ENCODE measurements at places on chromosomes 1 and 21.

GRCh38 chr21:41141031-41141457 is 26.9 kb upstream of the BACE2 start:
- peak; percentile 69 for DNase-seq

- no peak for DNase-seq
Measured at GRCh38 chr1:201420608-201421002, 925 bp downstream of the TNNI1 start.

DNA sequence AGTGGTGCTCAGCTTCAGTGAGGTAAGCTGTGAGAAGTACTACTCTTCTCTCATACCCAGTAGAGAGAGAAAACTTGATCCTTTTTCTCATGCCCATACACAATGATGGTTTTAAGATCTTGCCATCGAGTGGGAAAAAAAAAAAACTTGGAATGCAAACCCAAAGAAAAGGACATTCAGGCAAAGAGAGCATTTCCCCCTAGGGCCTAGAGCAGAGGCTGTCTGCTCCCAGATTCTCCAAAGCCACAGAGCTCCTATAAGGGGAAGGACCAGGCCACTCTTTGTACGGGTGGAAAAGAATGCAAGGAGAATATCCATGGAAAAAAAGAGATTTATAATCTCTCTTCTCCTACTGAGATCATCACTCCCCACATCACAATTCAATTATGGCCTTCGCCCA is 34.9 kb downstream of the MROH9 start:
- DNase-seq, result no peak

GRCh38 chr1:182685215-182685614 is 828 bp upstream of the RGS8 start:
- no peak for DNase-seq

DNA sequence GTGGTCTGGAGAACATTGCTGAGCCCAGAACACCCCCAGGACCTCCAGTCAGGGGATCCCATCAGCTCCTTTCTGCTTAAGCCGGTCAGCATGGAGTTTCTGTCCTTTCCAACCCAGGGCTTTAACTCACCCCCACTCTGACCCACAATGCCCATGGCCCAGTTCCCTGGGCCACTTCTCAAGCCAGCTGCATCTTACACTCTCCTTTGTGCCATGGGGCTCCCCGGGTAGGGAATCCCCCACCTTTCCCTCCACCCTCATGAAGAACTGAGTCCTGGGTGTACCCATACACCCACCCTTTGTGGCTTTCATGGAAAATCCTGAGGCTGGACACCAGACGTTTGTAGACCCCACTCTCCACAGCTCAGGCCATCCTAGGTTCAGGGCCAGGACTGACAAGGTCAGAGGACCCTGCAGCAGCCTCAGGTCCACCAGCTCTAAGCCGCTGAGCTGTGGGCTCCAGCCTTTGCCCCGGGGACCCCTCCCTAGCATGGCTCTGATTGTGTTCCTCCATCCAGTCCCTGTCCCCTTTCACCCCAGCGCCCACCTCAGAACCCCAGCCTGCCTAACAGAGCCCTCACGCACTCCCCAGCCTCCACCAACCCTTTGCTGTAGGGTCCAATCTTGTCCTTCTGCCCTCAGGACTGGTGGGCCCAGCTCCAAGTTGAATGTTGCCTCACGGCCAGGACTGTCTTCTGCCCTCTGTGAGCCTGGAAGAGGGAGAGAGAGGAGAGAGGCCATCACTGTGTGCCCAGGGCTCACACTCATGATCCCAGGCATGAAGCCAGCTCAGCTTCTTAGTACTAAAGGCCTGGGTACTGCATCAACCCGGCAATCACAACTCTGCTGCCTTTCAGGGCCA is 394.8 kb downstream of the MATN1 start:
- no peak for DNase-seq

DNA sequence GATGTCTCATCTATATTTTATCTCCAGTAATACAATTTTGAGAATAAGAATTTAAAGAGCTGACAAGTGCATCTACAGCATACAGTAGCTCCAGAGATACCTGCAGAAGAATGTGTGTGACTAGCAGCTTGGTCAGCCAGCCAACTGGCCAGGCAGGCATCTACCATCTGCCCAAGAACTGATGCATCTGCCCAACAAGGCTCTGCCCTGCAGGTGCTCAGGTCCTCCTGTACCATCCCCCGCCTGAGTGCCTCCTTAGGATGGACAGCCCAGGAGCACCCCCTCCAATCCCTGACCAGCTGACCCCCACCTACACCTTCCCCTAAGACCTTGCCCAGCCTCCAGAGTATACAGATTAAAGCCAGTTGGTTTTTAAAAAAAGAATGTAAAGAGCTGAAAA is 30.3 kb downstream of the TMEM69 start:
- DNase-seq, result no peak

DNA sequence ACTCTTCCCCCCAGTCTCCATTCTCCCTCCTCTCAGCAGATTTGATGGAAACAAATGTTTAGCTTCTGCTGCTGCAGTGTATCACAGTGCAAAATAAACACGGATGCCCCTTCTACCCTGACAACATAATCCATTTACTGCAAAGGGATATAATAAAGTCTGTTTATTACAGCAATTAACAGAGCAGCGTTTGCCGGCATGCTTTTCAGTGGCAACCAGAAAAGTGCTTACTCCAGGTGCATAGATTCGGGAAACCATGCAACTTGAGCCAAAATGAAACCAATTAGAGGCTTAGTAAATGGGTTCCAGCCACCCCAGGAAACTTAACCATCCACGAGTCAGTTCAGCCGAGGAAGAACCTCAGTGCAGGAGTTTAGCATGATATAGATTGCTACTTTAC is 12.9 kb upstream of the LEMD1 start:
- DNase-seq, result no peak

DNA sequence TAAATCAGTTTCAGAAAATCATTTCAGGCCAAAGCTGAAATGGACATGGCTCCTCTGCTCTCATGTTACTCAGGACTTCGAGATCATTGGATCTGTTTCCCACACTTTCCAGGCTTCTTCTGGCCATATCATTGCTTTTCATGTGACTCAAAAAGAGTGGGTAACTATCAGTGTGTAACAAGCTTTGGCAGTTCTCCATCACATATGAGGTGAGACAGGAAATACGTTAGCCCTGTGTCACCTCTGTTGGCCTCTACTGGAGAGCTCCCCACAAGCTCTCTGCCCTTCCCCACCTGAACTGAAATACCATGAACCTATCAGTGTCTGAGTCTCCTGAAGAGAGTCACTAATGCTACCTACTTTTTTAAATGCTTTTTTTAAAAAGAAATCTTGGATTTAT is 128.2 kb downstream of the LBR start:
- DNase-seq, result no peak

GRCh38 chr1:236395947-236396664 is 2.0 kb downstream of the EDARADD start:
- DNase-seq, result no peak

GRCh38 chr1:233025157-233025556 is 74.7 kb downstream of the NTPCR start:
- DNase-seq, result no peak

DNA sequence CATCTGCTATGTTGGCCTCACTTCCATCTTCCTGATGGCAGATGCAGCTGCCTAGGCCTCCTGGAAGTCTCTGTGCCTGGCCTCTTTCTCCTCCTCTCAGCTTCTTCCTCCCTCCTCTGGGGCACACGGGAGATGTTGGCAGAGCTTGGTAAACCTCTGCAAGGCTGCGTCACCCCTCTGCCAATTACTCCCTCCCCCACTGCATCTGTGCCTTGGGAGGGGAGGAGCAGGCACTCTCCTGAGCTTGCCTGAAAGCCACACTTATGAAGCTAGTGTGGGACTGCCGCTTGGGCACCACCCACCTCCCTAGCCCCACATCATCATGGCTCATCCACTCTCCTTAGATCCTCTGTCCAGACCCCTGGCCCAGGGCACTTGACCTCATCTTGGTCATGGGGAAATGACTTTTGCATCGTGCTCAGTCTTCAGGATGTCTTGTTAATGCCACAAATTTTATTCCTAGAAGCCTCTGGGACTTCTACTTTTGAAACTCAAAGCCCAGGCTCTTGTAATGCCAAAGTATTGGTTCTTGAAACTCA is 7.3 kb upstream of the TMEM51 start:
- no peak for DNase-seq

DNA sequence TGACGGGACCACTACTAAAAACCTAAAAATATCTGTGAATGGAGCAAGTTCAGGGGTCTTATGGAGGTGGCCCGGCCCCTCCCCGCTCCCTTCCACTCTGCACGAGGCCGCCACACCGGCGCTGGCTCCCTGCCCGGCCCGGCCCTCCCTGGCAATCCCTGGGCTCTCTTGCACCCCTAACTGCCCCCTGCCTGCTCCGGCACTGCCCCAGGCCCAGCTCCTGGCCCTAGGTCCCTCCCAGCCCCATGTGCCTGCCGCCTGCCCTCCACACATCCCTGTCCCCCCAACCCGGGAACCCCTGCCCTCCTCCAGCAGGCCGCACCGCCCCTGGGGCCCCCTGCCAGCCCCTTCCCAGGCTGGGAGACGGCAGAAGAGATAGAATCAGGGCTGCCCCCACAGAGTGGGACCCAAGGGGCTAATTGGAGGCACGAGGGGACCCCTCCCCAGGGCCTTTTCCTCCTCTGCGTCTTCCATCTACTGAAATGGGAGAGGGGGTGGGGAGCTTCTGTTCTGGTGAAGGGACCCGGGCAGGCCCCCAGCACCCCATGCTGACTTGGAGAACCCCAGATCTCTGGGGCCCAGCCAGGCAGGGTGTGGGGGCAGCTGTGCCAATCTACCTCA is 9.3 kb upstream of the CTRC start:
- no peak for DNase-seq

- no peak for DNase-seq
Measured at GRCh38 chr1:221747839-221748238, 6.0 kb upstream of the DUSP10 start.

GRCh38 chr1:224459966-224460365 is 25.4 kb upstream of the WDR26 start:
- no peak for DNase-seq

DNA sequence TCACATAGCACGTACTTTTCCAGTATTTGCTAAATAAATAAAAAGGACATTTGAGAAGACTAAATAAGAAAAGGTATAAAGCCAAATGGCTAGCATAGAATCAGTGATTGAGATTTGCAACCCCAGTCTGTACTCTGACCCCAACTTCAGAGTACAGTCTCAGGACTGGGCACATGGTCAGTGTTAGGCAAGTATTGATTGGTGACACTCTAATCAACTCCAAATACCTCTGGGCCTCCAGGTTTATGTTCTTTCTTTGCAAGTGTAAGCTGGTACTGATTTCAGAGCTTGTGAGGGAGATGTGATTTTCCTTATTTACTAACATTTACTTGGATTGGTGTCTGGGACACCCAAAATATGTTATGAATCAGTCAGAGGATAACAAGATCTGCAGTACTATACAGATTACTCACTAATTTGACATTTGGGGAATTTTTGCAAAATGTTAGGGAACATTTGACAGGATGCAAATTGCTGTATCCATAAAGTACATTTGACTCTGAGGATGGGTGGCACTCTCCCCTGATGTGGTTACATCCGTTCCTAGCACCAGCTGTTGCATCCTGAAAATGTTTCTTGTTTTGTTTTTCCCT is 34.2 kb downstream of the LMO4 start:
- DNase-seq, result no peak

GRCh38 chr1:61825393-61825792 is 83.1 kb downstream of the PATJ start:
- no peak for DNase-seq

- DNase-seq, result peak; percentile 56
Measured at GRCh38 chr1:39105061-39105840, 79.1 kb downstream of the NDUFS5 start.

DNA sequence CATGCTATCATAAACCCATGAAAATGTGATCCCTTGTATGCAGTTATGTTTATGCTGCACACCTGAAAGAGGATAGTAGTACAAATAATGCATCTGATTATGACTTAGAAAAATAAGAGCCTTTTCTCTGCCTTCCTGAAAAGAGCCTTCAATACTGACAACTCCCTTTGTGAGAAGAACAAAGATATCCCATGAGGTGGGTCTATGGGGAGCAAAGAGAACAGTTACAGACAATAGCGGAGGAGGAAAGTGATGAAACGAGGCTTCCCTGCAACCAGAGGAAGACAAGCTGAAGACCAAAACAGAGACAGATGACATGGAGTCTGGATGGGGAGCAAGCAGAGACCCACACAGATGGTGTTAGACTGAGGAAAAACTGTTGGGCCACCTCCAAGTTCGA is 598.3 kb upstream of the PLXNA2 start:
- no peak for DNase-seq

- no peak for DNase-seq
Measured at GRCh38 chr1:174988539-174988938, 11.2 kb upstream of the CACYBP start.

GRCh38 chr1:89919174-89919573 is 75.7 kb upstream of the ZNF326 start:
- DNase-seq, result no peak

- DNase-seq, result no peak
Measured at GRCh38 chr1:20029178-20029912, 40.6 kb upstream of the PLA2G5 start.

DNA sequence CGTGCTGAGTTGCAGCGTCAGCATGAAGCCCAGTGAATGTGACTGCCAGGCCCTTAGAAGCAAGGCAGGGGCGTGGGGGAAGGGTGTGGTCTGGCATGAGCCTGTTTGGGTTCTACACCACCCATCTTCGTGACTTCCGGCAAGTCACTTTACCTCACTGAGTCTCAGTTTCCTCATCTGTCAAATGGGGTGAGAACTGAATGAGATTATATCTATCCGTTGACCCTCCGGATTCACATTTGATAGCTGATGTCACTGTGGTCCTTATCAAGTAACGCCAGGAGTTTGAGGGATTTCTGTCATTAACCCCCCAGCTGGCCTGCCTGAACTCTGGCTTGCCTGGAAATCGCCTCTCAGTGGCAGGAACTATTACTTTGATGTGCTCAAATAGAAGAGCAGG is 15.6 kb downstream of the MRPL37 start:
- DNase-seq, result no peak

- DNase-seq, result no peak
Measured at GRCh38 chr1:33429856-33430691, 821 bp downstream of the PHC2 start.

DNA sequence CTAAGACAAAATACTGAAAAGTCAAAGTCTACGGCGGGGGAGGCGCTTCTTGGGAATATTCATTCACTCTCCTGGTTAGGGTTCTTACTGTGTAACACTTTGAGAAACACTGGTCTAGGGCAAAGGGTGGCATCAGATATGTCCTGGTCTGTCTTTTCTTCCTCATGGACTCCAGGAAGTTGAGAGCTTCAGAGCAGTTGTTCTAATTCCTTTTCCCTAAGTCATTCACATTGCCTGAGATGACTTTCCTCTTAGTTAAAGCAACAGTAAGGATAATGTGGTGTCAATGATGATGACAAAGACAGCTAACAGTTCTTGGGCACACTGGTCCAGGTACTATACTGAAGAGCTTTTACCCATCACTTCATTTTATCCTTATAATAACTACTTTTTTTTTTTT is 27.0 kb downstream of the FGGY start:
- no peak for DNase-seq

- no peak for DNase-seq
Measured at GRCh38 chr21:46180778-46181391, 3.4 kb downstream of the SPATC1L start.

- peak; percentile 51 for DNase-seq
Measured at GRCh38 chr21:17003763-17004373, 509.0 kb upstream of the CXADR start.

- DNase-seq, result no peak
Measured at GRCh38 chr1:39379187-39379586, 112.2 kb upstream of the BMP8A start.
